ENCODE measurements at places on chromosomes 7 and 10.

- DNase-seq: no peak
These were observed 28.2 kb downstream of the CDK14 start for GRCh38 chr7:90624225-90624911.

DNA sequence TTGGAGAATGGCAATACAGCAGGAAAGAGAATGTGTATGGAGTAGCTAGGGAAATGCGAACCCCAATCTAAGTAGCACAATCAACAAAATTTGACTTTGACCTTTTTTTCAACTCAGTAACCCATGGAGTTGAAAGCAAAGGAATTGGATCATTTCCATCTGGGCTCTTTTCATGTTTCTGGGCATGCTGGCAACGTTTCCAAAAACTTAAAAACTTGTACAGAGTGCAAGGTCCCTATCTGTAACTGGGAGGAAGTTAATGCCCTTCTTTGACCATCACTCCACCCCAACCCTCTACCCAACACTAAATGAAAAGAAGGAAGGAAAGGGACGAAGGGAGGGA lies 1.3 kb upstream of the HIBADH start:
- no peak for DNase-seq

GRCh38 chr7:91302794-91303193 lies 38.6 kb downstream of the FZD1 start:
- DNase-seq: no peak

DNA sequence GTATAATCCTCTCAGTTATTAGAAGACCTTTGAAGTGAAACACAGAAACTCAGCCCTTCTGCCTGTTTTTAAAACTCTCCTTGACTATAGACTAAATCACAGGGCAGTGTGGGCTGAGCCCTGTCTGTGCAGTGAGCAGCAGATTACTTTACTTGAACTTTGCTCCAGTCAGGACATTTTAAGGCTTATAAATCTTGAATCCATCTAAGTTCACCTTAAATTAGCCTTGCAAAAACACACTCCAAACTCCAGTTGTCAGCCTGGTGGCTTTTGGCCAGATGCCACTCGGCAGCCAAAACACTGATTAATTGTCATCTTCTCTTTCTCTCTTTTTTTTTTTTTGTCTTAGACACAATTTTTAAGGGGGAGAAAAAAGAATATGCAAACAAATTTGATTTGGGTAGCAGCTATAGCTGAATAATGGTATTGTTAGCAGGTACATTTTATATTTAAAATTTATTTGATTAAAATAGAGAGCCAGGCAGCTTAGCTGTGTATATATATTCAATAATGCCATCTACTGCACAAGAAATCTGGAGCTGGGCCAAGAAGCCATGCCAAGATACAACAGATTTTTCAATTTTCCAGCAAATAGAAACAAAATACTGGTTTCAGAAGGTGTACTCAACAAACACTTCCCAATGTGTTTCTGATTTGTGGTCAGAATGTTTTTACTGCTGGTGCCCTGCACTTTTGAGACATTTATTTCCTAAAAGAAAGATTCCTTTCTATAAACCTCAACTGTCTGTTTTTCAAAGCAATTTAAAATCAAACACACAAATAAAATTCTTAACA lies 247.7 kb downstream of the TFEC start:
- no peak for DNase-seq

DNA sequence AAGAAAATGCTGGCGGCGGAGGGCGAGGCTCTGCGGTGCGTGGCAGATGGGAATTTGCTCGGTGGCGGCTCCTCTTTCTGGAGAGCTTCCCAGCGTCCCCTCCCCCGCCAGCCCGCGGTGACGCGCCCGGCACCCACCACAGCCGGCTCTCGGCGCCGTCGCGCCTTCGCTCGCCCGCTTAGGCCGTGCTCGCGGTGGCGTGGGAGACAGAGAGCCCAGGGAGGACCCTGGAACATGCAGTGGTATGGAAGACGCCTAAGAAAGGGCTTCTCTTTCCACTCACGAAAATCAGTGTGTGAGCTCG lies 576 bp upstream of the CSGALNACT2 start:
- DNase-seq: no peak

DNA sequence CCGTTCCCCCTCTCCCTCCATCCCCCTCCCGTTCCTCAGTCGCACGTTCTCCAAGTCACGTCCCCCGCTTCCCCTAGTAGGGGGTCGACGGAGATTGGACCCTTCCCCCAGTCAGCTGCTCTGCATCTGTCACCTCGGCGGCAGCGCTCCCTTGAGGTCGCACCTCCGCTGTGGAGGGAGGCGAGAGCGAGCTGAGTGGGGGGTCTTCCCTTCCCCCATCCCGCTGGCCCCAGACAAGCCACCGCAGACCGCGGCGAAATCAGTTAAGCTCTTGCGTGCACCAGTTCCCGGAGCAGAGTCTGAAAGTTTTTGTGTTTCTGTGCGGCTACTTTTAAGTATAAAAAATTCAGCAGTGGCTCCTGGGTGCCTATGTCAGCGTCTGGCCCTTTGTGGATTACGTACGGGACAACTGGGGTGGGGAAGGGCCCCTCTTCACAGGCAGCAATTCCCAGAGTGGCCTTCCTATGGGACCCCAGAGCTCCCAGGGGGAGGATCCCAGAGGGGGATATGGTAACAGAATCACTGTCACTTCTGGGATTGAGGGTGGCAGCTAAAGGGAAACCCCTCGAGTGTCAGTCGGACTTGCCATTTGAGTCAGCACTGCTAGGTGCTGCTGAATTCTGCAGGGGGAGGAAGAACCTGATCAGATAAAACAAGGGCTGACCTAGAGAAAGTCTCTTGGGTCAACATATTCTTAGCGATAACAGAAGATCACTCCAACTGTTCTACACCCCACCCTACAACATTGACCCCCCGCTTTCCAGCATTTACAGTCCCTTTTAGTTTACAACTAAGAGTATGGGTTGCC lies 12.5 kb upstream of the DDIT4 start:
- DNase-seq: no peak

DNA sequence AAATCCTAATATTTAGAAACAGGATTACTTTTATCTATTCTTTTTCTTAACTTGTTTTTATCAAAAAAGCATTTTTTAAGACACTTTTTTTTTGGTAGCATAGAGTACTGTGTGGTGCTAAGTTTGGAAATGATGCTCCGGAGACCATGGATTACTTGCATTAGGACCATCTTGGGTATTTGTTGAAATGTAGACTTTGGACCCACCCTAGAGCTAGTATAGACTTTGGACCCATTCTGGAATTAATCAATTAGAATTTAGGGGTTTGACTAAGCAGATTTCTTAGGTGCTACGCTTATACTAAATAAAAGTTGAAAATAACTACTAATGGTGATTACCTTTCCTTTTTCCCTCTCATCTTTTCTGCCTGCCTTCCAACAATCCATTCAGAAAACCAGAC lies 80.4 kb downstream of the PHF14 start:
- no peak for DNase-seq

DNA sequence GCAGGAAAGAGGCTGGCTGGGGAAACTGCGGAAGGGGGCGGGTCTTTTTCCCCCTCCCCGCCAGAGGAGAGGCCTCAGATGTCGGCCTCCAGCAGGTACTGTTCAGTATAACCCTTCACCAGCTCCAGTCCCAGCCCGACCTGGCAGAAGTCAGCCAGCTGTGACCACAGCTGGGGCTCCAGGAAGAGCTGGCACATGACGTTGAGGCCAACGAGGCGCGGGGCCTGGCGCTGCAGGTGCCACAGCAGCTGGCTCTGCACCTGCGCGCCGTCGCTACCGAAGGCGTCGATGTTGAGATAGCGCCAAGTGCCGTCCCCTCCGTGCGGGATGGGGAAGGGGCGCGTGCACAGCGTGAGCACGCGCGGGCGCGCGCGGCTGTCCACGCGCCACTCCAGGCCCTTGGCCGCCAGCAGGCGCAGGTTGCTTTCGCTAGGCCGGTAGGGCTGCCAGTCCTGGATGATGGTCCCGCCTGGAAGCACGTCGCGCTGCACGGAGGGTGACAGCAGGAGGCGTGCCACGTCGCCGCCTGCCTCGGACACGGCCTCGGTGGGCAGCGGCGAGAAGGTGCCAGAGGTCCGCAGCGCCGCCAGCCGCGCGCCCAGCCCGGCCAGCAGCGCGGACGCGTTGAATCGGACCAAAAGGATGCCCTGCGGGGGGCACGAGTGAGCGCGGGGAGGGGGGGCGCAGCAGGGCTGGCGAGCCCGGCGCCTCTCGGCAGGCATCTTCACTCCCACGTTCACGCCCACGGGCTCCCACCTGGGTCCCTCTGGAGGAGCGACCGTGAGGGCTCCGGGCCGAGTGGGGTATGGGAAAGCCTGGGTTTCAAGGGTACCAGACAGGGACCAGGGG lies 6.9 kb upstream of the VGF start:
- no peak for DNase-seq

GRCh38 chr7:124764847-124765400 lies 668 bp downstream of the GPR37 start:
- no peak for DNase-seq

DNA sequence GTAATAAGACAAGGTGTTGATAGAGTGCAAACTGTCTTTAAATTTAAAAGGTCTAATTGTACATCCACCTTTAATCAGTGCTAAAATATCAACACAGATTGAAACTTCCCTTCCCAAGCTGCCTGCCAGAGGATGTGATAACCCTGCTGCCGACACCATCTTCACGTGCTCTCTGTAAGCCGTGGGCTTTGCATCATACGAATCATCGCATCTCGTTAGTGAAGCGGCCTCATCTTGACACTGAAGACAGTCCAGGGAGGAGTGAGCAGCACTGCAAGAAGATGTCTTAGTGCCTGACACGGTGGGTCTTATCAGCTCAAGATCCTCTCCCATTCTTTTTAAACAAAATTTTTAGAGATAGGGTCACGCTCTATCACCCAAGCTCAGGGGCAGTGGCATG lies 518.8 kb downstream of the PTPRN2 start:
- no peak for DNase-seq

- DNase-seq: no peak
These were observed 55.8 kb downstream of the RASGEF1A start for GRCh38 chr10:43211030-43211429.

DNA sequence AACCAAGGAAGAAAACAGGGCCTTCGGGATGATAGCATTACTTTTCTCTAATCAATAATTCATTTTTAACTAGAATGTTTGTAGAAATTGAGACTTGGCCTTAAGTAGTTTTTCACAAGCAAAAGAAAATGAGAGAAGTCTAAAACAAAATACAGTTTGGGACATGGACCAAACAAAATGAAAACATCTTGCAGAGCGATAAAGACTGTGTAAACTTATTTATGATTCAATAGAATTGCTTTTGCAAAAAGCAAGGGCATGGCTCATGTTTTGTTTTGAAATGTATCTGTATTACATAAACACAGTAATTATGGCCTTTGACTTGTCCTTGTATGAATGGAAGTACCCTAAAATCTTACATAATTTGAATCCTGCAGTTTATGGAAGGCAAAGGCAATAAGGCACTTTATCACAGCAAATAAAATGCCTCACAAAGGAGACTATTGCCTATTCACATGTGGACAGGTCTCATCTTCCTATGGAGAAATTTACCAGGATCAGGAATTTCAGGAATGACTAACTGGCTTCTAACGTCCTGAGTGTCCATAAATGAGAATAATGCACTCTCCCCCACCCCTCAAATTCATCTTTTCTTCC lies 295.2 kb downstream of the PTEN start:
- DNase-seq: no peak

GRCh38 chr7:105079348-105079747 lies 65.3 kb downstream of the KMT2E start:
- DNase-seq: no peak

DNA sequence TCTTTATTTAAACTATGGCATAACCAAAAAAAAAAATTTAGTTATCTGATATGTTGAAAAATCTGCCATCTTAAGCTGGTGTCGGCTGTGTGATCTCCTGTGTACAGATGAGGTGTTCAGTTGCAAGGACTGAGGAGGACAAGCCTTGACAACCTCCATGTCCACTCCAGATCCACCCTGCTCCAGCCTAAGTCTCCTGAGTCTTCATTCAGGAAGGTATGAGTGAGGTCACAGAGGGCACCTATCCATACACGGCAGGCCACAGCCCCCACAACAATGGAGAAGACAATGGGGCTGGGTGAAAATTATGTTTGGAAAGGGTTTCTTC lies 16.1 kb downstream of the TARP start:
- DNase-seq: no peak

DNA sequence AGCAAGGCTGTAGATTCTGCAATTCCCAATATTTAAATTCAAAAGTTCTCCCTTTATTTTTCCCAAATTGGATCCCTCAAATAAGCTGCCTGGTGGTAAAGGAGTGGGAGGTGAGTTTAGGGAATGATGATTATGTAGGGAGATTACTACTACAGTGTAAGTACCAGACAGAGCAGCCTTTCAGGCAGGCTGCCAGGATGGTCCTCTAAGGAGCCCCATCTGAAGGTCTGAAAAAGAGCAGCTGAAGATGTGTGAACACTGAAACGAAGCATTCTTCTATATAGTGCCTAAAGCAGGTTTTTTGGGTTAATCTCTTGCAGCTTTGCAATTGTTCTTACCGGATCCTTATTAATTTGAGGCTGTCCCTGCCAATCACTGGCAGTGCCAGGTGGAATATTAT lies 84.7 kb downstream of the CREB5 start:
- no peak for DNase-seq

- no peak for DNase-seq
These were observed 103.4 kb downstream of the SAMD9 start for GRCh38 chr7:93014410-93014809.

- no peak for DNase-seq
These were observed 11.1 kb upstream of the ACSL5 start for GRCh38 chr10:112362833-112363232.

DNA sequence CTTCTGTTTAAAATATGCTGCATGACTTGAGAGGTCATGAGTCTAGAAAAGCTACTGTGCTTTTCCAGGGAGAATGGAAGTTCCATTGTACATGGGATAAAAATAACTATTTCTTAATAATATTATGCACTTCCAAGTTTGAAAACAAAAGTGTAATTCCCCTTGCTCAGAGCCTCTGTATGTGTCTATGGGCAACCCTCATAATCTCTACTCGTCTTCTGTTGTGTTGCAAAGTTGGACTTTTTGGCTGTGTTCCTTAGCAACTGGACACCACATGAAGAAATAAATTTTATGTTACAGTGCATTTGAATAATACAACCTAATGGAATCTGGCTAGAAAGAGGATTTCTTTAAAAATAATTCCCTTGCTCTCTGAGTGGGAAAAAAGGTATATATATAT lies 242.6 kb downstream of the TWIST1 start:
- DNase-seq: no peak

DNA sequence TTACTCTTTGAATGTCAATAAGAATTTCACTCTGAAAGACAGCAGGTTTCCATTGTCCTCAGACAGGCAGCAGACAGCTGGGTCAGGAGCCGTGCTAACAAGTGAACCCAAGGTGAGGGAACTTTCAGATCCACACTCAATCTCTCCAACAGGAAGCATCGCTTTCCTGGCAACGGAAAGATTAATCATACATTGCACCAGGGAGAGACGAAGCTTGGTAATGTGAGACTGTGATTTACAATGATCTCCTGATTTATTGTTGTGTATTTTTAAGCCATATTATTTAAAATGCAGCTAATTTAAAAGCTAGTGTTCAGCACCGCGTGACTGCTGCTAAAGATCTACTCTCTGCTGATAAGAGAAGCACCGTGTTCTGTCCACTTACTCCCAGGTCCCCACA lies 17.5 kb upstream of the NOM1 start:
- no peak for DNase-seq

GRCh38 chr10:79066411-79067240 lies 2.1 kb upstream of the ZMIZ1 start:
- DNase-seq: no peak

- DNase-seq: no peak
These were observed 527.3 kb upstream of the SEMA3D start for GRCh38 chr7:85714043-85714578.

- DNase-seq: no peak
These were observed 263.7 kb downstream of the IPMK start for GRCh38 chr10:58003945-58004344.
